ENCODE measurements at places on chromosomes 3 and 15. TPM values are rescaled to one million over a fixed set of nuclear protein-coding genes. Genes with fewer than 3 reads are reported as not detected.

- no peak for DNase-seq
Observed at GRCh38 chr15:33374226-33374914, 63.6 kb downstream of the RYR3 start.

DNA sequence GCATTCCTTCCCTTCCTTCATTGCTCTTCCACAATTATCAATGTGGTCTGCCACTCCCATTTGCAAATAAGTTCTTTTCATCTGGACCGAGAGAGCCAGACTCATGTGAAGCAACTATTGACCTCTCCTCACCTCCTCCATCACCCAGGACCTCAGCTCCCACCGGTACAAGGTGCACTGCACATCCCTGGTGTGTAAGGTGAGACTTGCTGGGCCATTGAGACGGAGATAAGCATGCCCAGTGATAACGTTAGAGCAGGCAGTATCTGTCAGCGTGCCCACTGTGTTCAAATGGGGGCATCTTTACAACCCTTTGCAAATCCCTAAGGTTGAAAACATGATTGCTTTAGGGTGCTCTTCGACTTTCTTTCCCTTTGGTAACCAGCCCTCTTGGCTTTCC, 154.8 kb downstream of the ADAMTS17 start:
- no peak for DNase-seq

GRCh38 chr3:106825962-106826605, 551.2 kb upstream of the CCDC54 start:
- DNase-seq = peak; percentile 64

DNA sequence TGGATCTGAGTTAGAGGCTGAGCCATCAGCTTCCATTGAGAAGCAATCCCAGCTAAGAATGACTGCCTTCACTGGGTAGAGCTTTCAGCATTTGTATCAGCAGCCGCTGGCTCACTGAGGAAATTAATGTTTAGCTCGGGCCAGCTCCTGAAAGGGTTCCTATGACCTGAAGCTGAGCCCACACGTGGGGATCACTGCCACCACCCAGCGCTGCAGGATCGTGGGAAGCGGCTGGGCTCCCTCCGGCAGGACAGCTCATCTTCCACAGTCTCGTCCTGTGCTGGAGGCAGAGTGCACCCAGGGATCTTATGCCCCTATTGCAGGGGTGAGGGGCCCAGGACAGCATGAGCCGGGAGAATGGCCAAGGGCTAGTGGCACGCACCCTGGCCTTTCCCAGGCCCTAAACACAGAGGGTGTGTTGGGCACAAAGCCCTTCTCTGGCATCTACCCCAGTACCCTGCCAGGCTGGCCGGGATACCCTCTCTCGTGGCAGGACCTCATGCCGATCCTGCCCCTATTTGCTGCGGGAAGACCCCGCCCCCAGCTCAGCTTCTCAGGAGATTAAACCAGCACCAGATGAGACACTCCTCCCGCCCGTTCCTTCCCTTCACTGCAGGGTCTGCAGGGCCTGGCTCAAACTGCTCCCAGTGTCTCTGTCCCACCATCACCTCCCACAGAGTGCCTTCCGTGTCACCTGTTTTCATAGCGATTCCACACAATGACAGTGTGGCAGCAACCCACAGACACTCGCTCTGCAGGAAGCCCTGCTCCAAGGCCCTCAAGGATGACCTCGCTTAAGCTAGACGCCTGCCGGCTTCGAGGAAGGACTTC, 28.5 kb downstream of the KLHL25 start:
- DNase-seq = peak; percentile 77

DNA sequence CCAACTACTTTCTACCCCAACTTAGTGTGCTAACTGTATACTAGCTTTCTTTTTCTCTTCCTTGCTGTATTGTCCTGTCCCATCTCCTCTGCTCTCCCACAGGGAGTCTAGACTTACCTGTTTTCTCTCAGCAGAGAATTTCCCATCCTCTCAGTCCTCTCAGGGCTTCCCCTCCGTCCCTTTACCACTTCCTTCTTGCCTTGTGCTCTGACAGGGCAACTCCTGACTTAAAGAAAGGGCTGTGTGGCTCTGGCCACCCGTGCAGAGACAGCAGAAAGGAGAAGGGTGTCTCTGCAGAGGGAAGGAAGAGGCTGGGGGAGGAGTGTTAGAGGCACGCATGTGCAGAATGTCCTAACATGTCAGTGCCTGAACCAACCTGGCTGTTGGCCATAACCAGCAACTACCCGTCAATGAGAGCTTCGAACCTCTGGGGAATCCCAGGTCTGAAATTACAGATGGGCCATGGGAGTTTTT, at the start of gene GCSAM:
GCSAM (minus strand) TSS at position 274 of the 474 bp plus-strand sequence; CDS start at position 146, 128 bp downstream.
- no peak for DNase-seq

DNA sequence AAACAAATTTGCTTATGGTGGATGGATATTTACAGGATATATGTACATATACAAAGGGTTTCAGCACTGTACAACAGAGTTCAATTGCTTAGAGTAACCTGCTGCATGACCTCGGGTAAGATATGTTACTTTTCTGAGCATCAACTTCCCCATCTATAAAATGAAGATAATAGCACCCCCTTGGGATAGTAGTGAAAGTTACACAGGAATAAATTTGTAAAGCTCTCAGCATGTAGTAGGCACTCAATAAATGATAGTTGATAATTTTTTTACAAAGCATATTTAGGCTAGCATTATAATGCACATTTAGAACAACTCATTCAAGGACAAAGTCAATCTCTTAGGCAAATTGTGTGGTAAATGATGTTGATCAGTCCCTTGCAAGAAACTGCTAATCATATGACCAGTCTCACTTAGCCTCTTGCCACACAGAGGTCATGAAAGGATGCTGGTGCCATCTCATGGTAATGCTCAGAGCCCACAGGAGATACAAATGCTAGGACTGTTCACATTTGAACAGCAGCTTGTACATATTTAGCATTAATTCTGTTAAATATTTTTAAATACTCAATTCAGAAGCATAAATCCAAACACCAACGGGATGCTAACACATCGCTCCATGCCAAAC, 123.9 kb downstream of the MAGI1 start:
- no peak for DNase-seq

SLC38A3 gene
- 51.0 TPM for total RNA-seq

- no peak for DNase-seq
Observed at GRCh38 chr15:85763157-85763556, 31.6 kb downstream of the KLHL25 start.

CLCN2 gene
- 41.3 TPM for total RNA-seq

DNA sequence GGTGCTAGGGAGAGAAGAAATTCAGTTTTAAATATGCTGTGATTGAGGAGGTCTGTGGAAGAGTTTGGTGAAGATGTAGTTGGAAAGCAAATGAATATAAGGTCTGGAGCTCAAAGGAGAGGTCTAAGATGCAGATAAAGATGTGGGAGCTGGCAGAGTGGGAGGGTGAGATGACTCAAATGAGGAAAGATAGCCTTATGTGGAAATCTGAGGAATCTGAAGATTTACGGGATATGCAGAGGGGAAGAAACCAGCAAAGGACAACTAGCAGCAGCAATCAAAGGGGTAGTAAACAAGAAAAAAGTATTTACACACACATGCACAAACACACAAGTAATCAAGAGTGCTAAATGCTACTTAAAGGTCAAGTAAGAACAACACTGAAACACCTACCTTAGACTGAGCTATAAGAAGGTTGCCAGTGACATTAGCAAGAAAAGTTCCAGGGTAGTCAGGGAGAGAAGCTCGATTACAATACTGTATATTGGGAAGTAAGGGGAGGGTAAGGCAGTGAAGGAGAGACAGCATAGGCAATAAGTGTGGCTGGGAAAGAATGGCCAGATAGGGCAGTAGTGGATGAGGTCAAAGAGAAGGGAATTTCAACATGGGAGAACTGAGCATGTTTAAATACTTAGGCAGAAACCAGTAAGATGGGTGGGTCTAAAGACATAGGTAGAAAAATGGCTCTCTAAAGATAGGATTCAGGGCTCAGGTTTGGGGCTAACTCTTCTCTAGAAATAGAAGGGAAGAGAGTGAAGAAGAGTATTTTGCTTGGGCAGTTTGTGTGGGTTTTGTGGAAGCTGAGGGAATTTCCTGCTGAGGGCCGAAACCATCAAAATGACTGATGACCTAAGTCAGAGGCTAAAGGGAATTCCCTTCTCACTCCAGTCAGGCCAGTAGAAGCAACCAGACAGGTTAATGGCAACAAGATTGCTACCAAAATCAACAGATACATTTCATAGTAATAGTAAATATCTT, 8.9 kb downstream of the CMTM6 start:
- DNase-seq = no peak

DNA sequence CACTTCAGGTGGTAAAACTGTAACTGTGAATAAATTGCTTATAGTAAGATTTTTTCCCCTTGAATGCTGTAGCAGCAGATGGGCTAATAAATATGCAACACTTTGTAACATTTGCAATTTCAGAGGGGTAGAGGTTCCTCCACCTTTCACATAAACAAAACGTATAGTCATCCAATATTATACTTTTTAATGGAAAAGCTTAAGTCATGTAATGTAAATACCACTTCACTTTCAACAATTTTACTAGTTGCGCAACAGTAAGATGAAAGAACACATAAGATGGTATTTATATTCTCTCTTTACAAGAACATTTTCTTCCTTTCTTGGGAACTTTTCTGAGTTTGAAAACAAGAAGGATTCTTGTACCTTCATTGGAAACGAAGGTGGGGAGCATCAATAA, 56.6 kb upstream of the FAM3D start:
- no peak for DNase-seq

DNA sequence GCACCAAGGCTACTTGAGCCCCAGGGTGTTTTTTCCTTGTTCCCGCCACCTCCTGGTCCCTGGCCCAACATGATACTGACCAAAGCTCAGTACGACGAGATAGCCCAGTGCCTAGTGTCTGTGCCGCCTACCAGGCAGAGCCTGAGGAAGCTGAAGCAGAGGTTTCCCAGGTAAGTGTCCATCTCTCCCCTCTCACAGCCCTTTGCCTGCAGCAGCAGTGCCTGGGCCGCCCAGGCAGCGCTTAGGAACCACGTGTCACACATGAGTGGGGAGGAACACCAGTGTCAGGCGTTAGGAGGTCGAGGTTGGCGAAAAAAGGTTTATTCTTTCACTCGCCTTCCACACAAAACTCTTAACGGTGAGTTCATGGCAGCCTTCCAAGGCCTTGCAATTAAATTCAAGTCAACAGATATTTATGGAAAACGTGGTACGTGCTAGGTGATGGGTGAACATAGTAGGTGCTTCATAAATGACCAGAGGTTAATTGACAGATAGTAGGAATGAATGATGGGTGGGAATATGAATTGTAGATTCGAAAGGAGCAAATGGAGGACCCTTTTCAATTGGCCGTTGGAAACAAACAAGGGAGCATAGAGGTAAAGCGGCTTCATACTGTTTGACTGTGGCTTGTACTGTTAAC, 486 bp downstream of the CDIN1 start:
- DNase-seq = peak; percentile 73

- no peak for DNase-seq
Observed at GRCh38 chr3:21979706-21980105, 228.7 kb upstream of the ZNF385D start.

GRCh38 chr3:110314512-110315114, 757.0 kb upstream of the NECTIN3 start:
- DNase-seq = peak; percentile 83

- no peak for DNase-seq
Observed at GRCh38 chr3:123239756-123240155, 38.0 kb downstream of the SEC22A start.

C15orf39 gene
- 8.9 TPM for total RNA-seq

GRCh38 chr15:40302288-40302886, 5.3 kb downstream of the PLCB2 start:
- DNase-seq = no peak

LRTM1 gene
- 0.17 TPM for total RNA-seq

CCR3 gene
- not detected for total RNA-seq

- peak; percentile 76 for DNase-seq
Observed at GRCh38 chr15:73936181-73936580, 9.9 kb downstream of the LOXL1 start.

CSPG5 gene
- 87.0 TPM for total RNA-seq

GRAMD1C gene
- 10.5 TPM for total RNA-seq

- DNase-seq = no peak
Observed at GRCh38 chr15:74891469-74891868, 1.6 kb downstream of the MPI start.

DNA sequence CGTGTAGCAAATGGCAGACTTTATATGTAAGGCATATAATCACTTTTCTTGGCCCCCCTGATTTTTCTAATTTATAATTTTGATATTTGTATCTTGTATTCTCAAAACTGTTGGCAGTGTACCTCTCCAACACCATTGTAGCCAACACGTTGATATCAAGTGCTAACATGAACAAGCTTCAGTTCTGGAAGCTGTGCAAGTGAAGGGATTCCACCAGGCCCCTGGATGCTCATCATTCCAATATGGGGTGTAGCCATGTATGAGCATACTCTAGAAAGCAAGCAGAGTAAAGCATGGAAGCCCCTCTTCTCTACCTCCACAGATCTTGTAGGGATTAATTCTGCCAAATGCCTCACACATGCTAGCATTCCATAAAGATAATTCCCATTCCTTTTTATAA, 211.3 kb downstream of the MYRIP start:
- peak; percentile 46 for DNase-seq

DNA sequence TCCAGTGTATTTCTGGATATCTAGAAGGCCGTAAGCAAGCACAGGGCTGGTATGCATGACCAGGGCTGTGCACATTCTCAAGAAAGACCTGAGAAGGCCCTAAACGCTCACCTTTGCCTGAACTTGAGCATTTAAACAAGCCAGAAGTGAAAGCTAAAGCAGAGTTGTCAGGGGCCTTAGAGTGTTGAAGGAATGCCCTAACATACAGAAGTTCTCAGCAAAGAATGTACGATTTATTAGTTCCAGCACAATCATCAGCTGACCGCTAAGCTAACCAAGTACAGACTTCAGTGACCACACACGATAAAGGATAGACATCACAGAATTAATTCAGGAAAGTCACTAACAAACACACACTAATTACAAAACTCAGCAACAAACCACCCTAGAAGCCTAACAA, 8.7 kb downstream of the HLTF start:
- no peak for DNase-seq

- DNase-seq = no peak
Observed at GRCh38 chr3:143718463-143718862, 129.8 kb downstream of the SLC9A9 start.

CHMP2B gene
- 26.7 TPM for total RNA-seq

DNA sequence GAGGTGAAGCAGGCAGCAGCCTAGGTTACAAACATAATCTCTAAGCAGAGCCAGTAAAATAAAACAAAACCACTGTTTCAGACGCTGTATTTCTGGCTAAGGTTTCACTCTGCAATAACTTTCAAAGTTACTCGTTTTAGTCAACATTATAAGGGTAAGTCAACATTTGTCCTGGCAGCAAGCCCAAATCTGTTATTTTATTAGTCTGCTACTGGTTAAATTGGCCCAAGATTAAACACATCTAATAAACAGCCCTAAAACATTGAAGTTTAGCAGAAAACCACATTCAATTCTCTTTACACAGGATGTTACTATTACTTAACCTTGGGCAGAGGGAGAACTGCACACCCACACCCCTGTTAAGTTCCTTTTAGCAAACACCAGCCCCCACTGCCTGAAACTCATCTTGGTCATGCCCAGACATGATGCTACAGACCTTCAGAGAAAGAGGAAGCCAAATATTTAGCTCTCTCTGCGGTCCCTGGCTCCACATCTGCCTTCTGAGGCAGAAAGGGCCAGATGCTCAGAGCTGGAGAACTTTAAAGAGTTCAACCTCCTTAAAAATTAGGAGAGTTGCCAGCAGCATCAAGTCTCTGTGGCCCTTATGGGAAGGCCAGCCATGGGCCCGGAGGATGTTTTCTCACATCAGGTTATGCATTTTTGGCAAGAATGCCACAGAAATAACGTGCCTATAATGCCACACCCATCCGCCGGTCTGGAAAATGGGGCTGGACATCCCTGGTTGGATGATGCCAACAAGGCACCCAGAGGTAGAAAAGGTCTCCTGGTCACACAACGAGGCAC, 17.9 kb downstream of the ARHGEF3 start:
- no peak for DNase-seq

- no peak for DNase-seq
Observed at GRCh38 chr15:73366766-73367623, 1.8 kb downstream of the HCN4 start.

Measured in spinal cord (tissue), 10 donors.